Occipital lobe (tissue), 3 donors: ENCODE measurements at places on chromosomes 1 and 21.

DNA sequence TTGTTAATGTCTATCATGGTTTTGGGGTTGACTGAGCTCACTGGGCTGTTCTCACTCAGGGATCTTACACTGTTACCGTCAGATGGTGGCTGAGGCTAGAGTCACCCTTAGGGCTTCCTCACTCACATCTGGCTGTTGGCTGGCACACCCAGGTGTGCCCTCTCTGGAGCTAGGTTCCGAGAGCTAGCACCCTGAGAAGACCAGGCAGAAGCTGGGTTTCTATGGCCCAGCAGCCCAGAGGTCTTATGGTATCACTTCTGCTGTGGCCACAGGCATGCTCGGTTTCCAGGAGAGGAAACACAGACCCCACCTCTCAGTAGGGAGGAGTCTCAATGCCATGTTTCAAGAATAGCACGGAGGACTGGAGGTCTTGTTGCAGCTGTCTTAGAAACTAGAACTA is 20.7 kb upstream of the KIF1B start:
- no peak for DNase-seq

- no peak for DNase-seq
These were observed 52.0 kb upstream of the FGGY start for GRCh38 chr1:59244891-59245290.

DNA sequence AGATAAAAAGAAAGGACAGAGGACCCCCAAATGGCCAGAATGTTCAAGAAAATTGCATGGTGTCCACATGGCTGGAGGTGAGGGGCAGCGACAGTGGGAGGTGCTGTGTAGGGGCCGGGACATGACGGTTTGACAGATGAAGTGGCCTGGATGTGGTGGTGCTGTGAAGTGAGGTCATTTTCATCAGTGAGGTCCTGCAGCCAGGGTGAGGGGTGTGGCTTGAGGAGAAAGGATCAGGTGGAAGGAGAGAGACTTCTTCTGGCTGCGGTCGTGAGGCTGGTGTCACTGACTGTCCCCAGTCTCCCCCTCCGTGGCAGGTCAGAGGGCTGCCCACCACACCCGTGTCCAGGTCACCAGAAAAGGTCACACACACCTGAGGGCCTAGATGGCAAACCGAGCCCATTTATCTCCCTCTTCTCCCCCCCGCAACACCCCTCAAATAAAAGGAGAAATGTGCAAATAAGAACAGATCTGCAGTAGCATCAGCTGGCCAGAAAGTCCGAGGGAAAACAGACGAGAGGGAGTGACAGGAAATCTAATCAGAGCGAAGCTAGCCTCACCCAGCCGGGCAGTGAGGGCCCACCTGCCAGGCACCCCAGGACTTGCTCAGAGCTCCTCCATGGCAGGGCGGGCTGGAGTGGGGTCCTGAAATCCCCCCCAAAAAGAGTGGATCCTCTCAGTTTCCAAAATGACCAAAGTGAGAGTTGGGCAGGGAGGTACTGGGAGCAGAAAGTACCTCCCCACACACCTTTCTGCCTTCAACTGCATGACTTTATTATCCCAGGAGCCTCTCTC is 148.5 kb upstream of the EDN2 start:
- no peak for DNase-seq

DNA sequence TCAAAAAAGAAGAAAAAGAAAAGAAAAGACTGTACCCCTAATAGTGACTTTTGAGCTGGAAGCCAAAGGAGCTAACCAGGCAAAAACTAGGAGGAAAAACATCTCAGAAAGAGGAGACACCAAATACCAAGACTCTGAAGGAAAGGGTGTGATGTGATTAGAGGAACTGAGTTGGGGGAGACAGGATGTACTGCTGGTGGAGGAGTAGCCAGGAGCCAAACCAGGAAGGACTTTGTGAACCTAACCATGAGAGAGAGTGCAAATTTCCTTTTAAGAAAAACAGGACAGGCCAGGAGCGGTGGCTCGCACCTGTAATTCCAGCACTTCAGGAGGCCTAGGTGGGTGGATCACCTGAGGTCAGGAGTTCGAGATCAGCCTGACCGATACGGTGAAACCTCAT is 4.1 kb upstream of the RBP7 start:
- no peak for DNase-seq

DNA sequence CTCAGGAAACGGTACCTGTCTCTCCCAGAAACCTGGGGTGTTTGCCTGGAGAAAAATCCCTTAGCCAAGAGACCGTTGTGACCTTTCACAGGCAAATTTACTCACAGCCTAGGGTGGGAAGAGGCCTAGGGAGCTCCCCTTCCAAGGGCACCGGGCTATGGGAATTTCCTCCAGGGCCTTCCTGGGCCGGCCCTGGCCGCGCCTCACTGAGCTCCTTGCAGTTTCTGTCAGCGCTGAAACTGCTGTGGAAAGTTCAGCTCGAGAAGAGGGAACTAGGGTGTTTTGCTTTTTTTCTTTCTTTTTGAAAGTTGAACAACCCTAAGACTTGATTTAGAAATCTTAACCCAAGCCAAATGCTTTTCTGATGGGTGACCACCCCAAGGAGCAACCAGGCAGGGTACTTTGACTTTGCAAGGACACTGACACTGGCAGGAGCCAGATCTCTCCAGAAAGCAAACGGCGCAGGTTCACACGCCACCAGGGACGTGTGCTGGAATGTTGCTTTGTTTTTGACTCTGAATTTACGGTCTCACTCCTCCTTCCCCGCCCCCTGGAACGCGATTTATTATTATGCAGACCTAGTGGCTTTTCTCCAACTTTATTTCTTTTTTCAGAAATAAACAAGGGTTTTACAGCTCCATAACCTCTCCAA is 229.6 kb upstream of the JUN start:
- DNase-seq = no peak

DNA sequence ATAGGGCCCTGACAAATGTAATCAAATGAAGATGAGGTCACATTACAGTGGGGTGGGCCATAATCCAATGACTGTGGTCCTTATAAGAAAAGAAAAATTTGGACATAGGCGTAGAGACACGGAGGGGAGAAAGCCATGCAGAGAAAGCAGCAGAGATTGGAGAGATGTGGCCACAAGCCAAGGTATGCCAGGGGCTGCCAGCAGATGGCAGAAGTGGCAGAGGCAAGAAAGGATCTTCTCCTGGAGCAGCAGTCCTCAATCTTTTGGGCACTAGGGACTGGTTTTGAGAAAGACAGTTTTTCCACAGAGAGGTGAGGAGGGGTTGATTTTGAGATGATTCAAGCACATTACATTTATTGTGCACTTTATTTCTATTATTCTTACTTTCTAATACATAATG is 355.1 kb downstream of the NPHP4 start:
- no peak for DNase-seq

DNA sequence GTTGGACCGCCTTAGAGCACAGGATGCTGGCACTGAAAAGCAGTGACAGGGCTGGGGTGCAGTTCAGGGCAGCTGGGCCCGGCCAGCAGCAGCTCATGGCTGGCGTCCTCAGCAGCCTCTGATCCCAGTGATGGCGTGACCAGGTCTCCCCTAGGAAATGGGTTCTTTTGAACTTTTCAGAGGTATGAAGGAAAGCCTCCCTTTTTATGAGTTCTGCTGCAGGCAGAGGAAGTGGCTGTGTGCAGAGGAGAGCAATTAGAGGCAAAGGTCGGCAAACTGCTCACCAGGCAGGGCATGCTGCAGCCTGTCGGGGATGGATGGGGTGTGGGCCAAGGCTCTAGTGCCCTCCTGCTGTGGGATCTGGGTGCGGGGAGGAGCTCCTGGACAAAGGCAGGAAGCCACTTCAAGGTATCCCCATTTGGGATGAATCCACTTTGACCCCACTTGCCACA is 45.6 kb upstream of the RAB4A start:
- no peak for DNase-seq

DNA sequence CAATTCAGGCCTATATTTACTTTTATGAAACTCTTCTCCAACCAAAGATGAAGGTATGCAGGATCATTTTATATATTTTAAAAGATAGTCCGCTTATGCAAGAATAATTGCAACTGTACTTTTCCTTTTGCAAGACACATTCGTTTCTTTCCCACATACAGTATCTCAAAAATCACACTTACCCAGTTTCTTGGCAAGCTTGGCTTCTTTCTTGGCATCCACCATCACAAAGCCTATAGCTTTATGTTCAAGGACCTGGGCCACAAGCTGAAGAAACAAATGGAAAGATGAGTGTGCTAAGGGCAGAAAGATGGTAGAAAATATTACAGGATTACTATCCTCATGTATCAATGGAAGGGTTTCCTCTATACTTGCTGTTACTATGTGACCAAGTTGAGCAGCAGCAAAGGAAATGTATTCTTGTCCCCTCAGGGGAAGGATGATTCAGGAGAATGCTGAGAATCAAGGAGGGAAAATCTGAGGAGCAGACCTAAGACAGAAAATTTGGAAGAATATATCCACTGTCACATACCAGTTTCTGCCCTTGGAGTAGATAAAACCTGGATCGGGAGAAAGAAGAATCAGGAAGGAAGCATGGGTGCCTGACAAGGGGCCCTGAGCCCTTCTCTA is 23.8 kb downstream of the CASQ2 start:
- no peak for DNase-seq

DNA sequence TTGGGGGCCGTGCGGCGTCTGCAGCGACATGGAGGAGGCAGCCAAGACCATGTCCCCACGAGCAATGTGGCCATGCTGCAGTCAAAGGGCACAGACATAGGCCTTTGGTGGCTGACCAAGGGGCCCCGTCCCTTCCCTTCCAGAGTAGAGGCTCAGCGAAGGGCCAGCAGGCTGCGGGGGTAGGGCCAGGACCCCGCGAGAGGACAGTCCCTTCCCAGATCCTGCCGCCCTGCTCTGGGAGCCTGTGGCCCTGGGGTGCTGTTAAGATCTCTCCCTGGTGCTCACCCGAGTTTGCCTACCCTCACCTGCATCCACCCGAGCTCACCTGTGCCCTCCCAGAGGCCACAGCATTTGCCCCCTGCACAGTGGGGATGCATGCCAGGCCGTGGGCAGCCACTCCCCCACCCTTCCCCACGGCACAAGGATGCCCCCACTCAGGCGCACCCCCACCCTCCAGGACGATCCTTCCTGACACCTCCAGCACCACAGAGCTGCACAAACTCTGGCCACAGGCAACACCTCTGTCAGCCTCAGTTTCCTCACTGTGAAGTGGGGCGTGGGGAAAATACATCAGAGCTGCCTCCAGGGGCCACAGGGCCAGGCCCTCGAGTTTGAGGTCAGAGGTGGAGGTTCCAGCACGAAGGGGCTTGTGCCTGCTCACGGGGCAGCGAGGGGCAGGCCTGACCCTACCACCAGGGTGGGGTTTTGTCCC is 15.5 kb downstream of the ITGB2 start:
- no peak for DNase-seq

DNA sequence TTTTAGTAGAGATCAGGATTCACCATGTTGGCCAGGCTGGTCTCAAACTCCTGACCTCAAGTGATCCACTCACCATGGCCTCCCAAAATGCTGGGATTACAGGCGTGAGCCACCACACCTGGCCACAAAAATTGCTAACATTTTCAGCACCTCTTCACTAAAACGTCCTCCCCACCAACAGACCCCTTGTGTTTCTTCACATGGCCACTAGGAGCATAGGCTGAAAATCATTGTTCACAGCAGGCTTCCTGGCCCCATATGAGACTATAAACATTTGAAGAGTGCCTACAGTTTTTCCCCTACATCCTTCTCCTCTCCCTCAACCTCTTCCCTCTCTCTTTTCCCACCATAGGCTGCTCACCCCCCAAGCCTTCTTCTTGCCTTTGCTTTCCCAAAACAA is 28.0 kb upstream of the SFPQ start:
- no peak for DNase-seq

DNA sequence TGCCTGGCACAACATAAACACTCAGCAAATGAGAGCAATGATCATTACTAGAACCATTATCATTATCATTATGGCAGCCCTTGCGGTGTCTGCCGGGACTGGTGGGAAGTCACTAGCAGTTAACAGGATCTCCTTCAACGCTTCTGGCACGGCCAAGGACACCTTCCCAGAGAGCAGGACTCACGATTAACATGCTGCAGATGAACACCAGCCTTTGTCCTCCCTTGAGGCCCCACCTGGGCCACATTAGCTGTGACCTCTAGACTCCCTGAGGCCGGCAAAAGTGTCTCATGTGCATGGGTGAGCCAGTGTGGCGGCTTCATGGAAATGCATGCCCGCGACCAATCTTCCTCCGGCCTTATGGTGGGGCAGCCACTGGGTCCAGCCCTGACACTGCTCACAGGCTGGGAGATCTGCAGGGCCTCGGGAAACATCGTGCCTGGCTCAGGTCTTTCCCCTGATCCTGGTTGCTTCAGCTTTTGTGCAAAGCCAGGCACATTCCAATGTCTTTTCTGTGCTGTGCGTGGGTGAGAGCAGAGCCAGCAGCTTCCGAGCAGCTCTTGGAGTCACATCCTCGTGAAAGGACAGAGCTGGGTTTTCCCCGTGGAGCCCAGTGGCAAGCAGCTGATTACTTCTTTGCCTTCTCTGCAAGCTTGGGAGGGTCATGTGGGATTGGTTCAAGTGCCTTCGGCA is 107.3 kb downstream of the HMGB4 start:
- peak; percentile 71 for DNase-seq

DNA sequence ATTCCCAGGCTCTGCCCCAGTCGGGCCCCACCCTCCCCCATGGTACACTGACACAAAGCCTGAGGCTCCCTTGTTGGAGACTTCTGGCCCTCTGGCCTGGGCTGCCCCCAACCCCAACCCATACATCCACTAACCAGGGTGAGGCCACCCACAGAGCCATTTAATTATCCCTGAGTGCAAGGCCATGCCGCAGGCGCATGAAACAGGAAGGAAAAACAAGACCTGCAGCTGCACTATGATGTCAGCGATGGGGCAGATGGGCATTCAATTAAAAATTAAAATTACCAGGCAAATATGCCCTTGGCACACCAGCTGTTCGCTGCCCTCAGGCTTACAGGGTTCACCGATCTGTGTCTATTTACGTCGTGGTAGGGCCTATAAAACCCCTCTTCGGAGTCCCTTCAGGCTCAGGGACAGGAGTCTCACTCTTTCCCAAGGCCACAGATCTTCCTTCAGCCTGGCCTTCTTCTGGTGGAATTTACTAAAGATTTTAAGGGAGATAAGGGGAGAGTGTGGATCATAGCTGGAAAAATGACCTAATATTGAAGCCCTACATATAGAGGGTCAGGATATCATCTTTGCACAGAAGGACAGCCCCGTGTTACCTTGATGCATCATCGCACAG is 29.6 kb upstream of the RGS16 start:
- DNase-seq = no peak

DNA sequence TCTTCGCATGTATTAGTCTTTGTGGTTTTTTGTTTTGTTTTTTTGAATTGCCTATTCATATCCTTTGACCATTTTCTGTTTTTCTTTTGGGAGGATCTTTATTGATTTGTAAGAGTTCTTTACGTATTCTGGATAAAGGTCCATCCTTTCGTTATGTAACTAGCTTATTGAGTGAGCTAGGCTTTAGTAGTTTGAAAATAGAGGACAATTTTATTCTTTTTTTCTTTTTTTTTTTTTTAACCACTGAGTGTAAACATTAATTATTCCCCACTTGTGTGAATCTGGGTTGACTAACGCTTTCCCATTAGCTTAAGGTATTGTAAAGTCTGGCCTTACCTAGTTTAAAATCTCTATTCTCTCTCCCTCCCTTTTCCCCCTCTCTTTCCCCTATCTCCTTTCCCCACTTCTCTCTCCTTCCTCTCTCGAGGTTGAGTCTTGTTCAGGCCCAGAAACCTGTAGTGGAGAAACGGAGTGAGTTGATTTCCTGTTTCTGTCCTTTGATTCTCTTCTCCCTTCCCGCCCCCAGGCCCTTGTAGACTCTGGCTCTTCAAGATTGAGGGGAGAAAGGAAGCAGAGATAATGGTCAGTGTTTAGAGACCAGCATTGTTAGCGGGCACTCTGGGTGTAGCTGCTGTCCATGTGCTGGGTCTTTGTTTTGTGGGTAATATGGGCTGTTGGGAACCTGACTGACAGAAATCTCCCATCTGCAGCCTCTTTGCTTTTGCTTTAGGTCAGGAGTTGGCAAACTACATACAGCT is 1.5 kb downstream of the MORC3 start:
- DNase-seq = no peak
